Lung microvascular endothelial cell (primary cell): ENCODE measurements at places on chromosomes 11 and 22. TPM values are rescaled to one million over a fixed set of nuclear protein-coding genes. Genes with fewer than 3 reads are reported as not detected.
A peak's percentile ranks its signal among the peaks of the same experiment; 100 is the strongest.

DNA sequence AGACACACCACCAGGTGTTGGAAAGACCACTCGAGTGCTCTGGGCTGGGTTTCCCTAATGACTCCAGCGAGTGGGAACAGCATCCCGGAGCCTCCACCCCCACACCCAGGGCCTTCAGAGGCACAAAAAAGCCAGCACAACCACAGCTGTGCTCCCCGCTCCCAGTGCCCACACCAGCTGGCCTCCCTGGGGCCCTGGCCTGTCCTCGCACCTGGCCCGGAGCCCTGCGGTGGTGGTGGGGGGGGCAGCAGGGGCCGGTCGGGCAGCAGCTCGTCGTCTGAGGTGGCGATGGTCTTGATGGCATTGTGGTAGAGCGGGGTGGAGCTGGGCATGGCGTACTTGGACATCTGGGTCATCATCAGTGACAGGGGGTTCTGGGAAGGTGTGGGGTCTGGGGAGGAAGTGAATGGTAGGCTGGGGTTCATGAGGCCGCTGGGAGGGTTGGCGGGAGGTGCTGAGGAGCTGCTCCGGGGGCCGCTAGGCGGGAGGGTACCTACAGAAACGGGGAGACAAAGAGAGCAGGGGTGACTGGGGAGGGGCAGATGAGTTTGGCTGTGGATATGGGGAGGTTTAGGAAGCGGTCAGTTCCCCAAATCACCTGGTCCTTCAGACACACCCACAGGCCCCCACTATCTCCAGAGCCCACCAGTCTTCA, 16.1 kb downstream of the CXCR5 start:
- DNase-seq, result no peak

DNA sequence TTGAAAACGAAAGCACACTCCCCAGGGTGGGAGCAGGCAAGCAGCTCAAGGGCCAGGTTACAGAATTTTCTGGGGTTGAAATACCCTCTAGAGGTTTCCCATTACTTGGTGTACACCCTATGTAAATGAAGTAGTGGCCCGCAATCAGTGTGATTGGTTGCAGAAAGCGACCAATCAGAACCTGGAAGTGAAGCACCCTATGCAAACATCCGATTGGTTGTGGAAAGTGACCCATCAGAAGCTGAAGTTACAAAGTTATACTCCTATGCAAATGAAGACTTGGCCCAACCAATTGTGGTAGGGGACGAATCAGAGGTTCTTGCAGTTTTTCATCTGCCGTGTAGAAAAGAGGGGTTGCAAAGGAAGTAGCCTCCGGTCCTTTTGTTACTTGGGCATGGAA, 19.2 kb downstream of the PRR5 start:
- no peak for DNase-seq

- no peak for DNase-seq
Measured at GRCh38 chr11:43217849-43218248, 93.9 kb upstream of the API5 start.

The IGLL5 gene
- total RNA-seq, result not detected in 2 replicates

The KCTD14 gene
- total RNA-seq, result 0.22 TPM in 1 of 2 replicates, not detected in the other

The TPP1 gene
- total RNA-seq, result 61.2 and 69.2 TPM in 2 replicates

- no peak for DNase-seq
Measured at GRCh38 chr11:133197425-133197824, 334.9 kb downstream of the OPCML start.

- no peak for DNase-seq
Measured at GRCh38 chr22:47591016-47591415, 828.6 kb downstream of the TBC1D22A start.

The TSKU gene
- total RNA-seq, result 3.2 and 3.9 TPM in 2 replicates

DNA sequence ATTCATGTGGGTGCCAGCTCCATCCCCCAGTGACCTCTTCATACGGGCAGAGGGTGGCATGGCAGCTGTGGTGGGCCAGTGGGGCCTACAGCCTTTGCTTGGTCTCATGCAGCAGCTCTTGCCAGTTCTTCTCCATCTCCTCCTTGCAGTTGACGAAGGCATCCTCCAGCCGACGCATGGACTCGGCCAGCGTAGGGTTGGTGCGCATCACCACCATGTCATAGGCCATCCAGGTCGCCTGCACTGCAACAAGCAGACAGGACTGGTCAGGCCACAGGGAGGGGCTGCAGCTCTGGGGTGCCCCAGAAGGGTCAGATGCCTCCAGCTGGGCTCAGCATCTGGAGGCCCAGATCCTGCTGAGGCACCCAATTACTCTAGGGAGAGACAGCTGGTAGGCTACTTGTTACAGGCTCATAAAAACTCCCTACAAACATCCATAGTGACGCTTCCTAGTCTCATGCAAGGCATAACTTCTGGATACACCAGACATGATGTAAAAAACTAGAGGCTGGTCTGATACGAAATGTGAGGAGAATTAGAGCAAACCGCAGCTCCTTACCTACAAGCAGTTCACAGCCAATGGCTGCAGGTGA, 5.6 kb downstream of the KLHDC7B start:
- no peak for DNase-seq

- no peak for DNase-seq
Measured at GRCh38 chr22:23752090-23752691, 1.3 kb upstream of the ZNF70 start.

The LARGE2 gene
- total RNA-seq, result not detected in 2 replicates

GRCh38 chr11:69499918-69500284, 18.4 kb downstream of the LINC01488 start:
- DNase-seq, result no peak

The PIK3IP1 gene
- 15.1 and 23.3 TPM in 2 replicates for total RNA-seq

The P4HA3 gene
- total RNA-seq, result 36.3 and 52.3 TPM in 2 replicates

The ZP1 gene
- total RNA-seq, result not detected in 2 replicates

DNA sequence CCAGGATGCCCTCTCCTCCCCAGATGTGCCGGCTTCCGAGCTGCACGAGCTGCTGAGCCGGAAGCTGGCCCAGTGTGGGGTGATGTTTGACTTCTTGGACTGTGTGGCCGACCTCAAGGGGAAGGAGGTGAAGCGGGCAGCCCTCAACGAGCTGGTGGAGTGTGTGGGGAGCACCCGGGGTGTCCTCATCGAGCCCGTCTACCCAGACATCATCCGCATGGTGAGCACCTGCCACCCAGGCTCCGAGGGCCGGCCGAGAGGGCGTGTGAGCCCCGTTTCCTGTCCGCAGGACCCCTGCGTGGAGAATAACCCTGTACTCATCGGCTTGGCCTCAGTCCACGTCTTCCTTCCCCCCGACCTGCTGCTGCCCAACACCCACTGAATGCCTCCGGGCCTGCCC, 2.2 kb downstream of the PPP2R5B start:
- DNase-seq, result no peak

GRCh38 chr11:68216171-68216938, 3.3 kb upstream of the KMT5B start:
- no peak for DNase-seq

- DNase-seq, result no peak
Measured at GRCh38 chr11:76624500-76625379, 45.8 kb downstream of the LRRC32 start.

GRCh38 chr11:276219-276618, 2.0 kb upstream of the NLRP6 start:
- DNase-seq, result no peak

DNA sequence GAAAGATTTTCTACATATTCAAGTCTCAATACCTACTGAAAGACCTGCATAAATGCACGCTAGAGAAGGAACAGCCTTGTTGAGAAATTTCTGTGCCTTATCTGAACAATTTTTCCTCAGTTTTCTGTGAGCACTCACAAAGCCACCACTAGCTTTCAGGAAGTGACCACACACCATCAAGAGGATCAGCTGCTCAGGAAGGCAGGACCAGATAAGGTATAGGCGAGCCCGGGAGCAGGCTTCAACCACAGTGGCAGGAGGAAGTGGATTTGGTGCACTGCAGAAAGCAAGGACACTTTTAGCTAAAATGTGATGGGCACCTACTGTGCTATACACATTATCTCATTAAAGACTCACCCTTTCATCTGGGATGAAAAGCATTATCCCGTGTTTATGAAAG, 220.8 kb downstream of the RAB38 start:
- DNase-seq, result no peak

The PSMD13 gene
- total RNA-seq, result 141 and 161 TPM in 2 replicates

DNA sequence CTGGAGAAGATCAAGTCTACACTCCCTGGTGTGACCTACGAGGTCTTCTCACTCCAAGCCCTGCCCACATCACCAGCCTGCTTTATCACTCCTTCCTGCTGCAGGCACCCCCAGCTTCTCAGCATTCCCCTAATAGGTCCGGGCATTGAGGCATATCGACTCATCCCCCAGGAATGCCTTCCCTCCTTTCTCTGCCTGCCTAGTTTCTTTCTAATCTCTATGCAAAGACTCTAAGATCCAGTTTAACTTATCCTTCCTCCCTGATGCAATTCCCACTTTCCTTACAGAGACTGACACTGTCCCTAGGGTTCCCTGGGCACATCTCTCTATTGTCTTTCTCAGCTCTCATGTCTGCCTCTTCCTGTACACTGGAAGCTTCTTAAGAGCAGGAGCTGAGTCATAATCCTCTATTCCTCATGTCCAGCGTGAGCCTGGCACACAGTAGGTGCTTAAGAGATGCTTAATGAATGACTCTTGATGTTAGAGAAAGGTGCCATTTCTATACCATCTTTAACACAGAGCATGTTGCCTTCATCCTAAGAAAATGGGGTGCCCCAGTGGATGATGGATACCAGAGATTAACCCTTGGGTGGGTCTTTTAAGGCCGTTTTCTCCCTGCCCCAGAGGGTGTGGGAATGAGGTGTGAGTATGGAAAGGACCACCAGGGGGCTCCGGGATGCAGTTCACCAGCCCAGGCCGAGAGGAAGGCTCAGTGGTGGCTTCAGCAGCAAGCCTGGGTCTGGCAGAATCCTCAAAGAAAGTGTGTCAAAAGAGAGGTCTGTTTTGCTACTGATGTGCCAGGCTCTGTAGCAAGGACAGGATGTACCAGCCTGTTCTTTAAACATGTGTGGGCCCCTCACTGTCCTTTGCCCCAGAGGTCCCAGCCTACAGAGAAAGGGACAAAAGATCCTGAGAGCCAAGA, 34.7 kb downstream of the PARVA start:
- DNase-seq, result peak; percentile 81

DNA sequence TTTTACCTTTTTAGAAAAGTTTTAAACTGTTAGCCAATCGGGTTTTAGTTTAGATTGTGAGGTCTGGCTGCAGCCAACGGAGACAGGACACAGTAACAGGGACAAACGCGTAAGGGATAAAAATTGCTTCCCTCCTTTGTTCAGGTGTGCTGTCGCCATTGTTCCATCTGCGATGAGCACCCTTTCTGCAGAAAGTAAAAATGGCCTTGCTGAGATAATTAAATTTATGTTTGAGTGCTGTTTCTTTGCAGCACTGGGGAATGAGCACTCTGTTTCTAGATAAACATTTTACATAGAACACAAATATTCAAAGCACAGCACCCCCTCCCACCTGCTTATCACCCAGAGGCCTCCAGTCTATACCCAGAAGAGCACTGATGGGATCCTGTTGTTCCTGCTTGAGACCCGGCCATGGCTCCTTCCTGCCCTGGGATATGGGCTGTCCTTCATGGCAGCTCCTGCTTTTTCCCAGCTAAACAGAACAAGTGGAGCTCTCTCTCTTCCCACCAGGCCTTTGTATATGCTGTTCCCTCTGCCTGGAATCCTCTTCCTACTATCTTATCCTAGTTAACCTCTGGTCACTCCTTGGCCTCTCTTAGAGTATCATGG, 34.3 kb upstream of the CELSR1 start:
- DNase-seq, result no peak

DNA sequence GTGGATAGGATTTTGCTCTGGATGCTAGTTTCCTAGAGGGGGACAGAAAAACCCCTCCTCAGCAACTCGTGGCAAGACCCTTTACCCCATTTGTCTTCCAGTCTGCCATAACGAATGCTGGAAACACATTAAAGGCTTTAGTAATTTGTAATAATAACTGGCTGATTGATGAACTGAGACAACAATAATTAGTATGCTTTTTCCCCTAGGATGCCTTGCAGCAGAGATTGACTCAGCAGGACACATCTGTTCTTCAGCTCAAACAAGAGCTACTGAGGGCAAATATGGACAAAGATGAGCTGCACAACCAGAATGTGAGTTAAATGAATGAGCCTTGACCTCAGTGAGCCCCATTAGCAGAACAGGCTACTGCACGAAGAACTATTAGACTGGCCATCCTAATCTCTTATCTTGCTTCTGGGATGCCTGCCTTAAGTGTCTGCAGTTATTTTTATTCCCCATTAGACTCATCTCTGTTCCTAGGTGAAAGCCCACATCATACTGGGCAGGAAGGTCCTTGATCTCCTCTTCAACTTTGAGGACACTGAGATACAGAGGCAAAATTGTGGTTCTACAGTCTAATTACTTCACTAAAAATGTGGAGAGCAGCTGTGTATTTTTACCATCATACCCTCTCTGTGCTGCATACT, 32.9 kb upstream of the DLAT start:
- DNase-seq, result no peak

The OR5L1 gene
- total RNA-seq, result not detected in 2 replicates

- DNase-seq, result peak; percentile 56
Measured at GRCh38 chr11:12556788-12557384, 117.3 kb upstream of the TEAD1 start.

GRCh38 chr11:66082946-66083698, 13.1 kb downstream of the PACS1 start:
- peak; percentile 67 for DNase-seq

GRCh38 chr11:116499396-116500003, 273.3 kb downstream of the BUD13 start:
- peak; percentile 87 for DNase-seq

DNA sequence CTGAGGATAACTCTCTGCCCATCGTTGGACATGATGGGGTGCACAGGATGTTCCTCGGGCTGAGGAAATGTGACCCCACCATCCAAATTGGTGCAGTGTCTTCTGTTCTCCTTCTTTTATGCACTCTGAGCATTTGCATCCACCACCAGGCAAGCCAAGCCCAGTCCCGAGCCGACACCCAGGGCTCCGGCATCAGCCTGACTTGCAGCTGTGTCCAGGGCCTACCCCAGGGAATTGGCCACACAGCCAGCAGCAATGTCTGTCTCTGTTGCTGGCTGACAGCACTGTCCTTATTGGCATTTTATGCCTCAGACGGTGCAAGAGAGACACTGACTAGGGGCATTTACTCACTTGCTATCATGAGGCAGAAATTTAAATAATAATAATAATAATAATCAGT, 25.4 kb upstream of the CPT1A start:
- no peak for DNase-seq

DNA sequence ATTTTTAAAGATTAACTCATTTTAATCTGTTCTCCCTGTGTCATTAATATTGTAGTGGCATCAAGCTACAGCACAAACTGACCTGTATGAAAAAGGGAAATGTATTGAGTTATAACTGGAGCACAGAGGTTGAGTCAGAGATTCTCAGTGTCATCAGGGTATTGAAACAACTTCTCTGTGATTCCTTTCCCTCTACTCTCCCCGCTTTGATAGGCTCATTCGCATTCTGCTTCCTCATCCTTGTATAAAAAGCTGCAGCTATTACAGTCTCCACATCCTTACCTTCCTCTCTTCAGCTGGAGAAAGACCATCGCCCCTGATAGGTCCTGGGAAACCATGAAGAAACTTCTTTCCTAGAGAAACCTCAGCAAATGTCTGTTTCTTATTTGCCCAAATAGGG, 90.0 kb downstream of the BDNF start:
- no peak for DNase-seq

The APOA5 gene
- not detected in 2 replicates for total RNA-seq

- DNase-seq, result no peak
Measured at GRCh38 chr22:50518606-50519005, 6.8 kb downstream of the SCO2 start.

The SERHL2 gene
- 3.3 and 3.8 TPM in 2 replicates for total RNA-seq
